ENCODE measurements at places on chromosomes 6 and 20. TPM values are rescaled to one million over a fixed set of nuclear protein-coding genes. Genes with fewer than 3 reads are reported as not detected.

PKHD1 gene
- 1.4 TPM for total RNA-seq

SAPCD1 gene
- total RNA-seq = not detected

MUC21 gene
- total RNA-seq = 6.9 TPM

ASIP gene
- not detected for total RNA-seq

PTCRA gene
- total RNA-seq = 1.8 TPM

UNC5CL gene
- total RNA-seq = 3.0 TPM

COL20A1 gene
- total RNA-seq = 6.2 TPM

CST11 gene
- not detected for total RNA-seq

ECT2L gene
- total RNA-seq = 0.31 TPM

OPRL1 gene
- 0.62 TPM for total RNA-seq

EPM2A gene
- total RNA-seq = 51.3 TPM

CYP24A1 gene
- total RNA-seq = 0.41 TPM

IGF2R gene
- total RNA-seq = 239 TPM

ZBTB9 gene
- 5.4 TPM for total RNA-seq

CDH4 gene
- total RNA-seq = 1.1 TPM

RBPJL gene
- total RNA-seq = not detected

GPLD1 gene
- total RNA-seq = 1.3 TPM

HRH3 gene
- total RNA-seq = 0.62 TPM

MDC1 gene
- total RNA-seq = 14.5 TPM

SYNDIG1 gene
- total RNA-seq = 8.6 TPM

DSP gene
- 167 TPM for total RNA-seq

OPN5 gene
- total RNA-seq = not detected

BAK1 gene
- 15.7 TPM for total RNA-seq

ULBP3 gene
- 1.8 TPM for total RNA-seq

SMIM28 gene
- total RNA-seq = not detected

SLC17A3 gene
- total RNA-seq = not detected

IL17A gene
- total RNA-seq = not detected

TGM3 gene
- 14.5 TPM for total RNA-seq

PLEKHG1 gene
- 43.9 TPM for total RNA-seq

SPATA25 gene
- total RNA-seq = 6.4 TPM

KHDC1L gene
- total RNA-seq = not detected

SLC29A1 gene
- total RNA-seq = 49.5 TPM

BPIFB4 gene
- 0.62 TPM for total RNA-seq

ARFGEF3 gene
- total RNA-seq = 3.3 TPM

PPP1R14C gene
- total RNA-seq = 42.3 TPM

PBOV1 gene
- total RNA-seq = not detected

KPNA5 gene
- 19.2 TPM for total RNA-seq

GSTA2 gene
- not detected for total RNA-seq

RNF39 gene
- total RNA-seq = 1.8 TPM

MED20 gene
- total RNA-seq = 26.6 TPM

TCP11 gene
- not detected for total RNA-seq

RBBP8NL gene
- 1.0 TPM for total RNA-seq

MCM3 gene
- total RNA-seq = 59.9 TPM

CLDN20 gene
- total RNA-seq = not detected

ABHD16B gene
- not detected for total RNA-seq

CTAGE9 gene
- total RNA-seq = not detected

CDH26 gene
- total RNA-seq = 3.4 TPM

FERMT1 gene
- 5.5 TPM for total RNA-seq

NRN1 gene
- total RNA-seq = 12.3 TPM
